Muscle of leg (tissue), 16 donors: ENCODE measurements at places on chromosomes 13 and 19. TPM values are rescaled to one million over a fixed set of nuclear protein-coding genes. Genes with fewer than 3 reads are reported as not detected.
A peak's percentile ranks its signal among the peaks of the same experiment; 100 is the strongest.

Gene NFILZ
- not detected for total RNA-seq

Gene IL12RB1
- 0.22 TPM for total RNA-seq

Gene SOX1
- 0.04 TPM for total RNA-seq

Gene ZNF536
- total RNA-seq, result 1.9 TPM

GRCh38 chr13:95403349-95404140 is 102.3 kb upstream of the ABCC4 start:
- no peaks in the 10 kb centered on the region for H3K36me3 ChIP-seq
- H3K4me1 ChIP-seq, result peaks cover 6% of the 10 kb centered on the region
- DNase-seq, result no peak

DNA sequence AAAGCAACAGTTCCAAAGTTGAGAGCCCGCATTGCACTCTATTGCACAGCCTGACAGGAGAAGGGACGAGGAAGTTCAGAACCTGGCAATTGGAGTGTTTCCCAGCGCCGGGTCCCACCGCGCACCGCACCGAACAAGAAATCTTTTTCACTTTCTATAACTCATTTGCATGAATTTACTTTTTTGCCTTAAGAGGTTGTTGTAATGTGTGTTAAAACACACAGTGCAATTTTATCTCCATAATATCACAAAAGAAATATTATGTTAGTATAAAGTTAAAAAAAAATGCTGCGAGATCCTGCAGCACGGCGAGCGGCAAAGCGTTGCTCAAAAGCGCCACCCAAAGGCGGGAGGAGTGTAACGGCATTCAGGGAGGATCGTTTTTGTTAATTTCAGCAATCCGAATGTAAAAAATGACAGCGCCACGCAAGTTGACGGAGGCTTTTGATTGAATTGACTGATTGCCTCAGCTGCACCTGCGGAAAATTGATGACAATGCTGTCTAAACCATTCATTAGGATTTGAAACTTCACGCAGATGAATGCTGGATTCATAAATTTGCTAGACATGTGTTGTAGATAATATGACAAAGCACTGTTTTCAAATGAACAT is 303.6 kb upstream of the ZNF507 start:
- H3K36me3 ChIP-seq, result no peaks in the 10 kb centered on the region
- peak overlapping the region; percentile 37 for H3K4me3 ChIP-seq
- H3K27ac ChIP-seq, result no peak overlapping the region
- DNase-seq, result peak; percentile 75
- H3K4me1 ChIP-seq, result peaks cover 3% of the 10 kb centered on the region

GRCh38 chr19:12293777-12294248 is 870 bp downstream of the ZNF44 start:
- H3K36me3 ChIP-seq, result peaks cover 3% of the 10 kb centered on the region
- no peaks in the 10 kb centered on the region for H3K27me3 ChIP-seq
- H3K4me3 ChIP-seq, result peak overlapping the region; percentile 97
- H3K27ac ChIP-seq, result peak overlapping the region; percentile 95

DNA sequence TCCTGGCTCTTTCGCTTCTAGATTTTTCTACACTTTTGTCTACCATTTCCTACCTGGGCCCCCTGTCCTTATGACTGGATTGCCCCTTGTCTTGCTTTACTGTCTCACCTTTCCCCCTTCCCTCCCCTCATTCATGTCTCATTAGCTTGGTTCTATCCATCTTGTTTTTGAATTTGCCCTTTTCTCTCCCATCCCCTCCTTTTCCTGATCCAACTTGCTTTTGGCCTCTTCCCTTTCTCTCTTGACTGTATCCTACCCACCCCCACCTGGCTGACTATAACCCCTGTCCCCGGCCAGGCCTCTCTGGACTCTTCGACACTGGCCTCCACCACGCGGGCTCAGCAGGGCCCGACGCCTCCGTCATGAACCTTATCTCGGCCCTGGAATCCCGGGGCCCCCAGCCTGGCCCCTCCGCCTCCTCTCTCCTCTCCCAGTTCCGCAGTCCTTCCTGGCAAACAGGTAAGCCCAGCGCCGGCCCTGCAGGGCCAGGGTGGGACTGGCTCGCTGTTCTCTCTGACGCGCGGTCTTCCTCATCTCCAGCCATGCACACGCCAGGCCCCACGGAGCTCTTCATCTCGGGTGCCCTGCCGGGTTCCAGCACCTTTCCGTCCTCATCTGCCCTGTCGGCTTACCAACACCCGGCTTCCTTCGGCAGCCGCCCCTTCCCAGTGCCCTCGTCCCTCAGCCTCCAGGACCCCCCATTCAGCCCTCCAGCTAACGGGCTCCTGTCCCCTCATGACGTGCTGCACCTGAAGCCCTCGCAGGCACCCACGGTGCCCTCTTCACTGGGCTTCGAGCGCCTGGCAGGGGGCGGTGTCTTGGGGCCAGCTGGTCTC is 3.4 kb downstream of the PRR12 start:
- DNase-seq, result no peak
- H3K4me1 ChIP-seq, result peaks cover 24% of the 10 kb centered on the region
- no peaks in the 10 kb centered on the region for H3K27me3 ChIP-seq
- H3K4me3 ChIP-seq, result no peak overlapping the region
- H3K27ac ChIP-seq, result no peak overlapping the region

- H3K27ac ChIP-seq, result peak overlapping the region; percentile 88
- peak overlapping the region; percentile 57 for H3K4me3 ChIP-seq
- H3K27me3 ChIP-seq, result no peaks in the 10 kb centered on the region
Measured at GRCh38 chr19:44757735-44758505, 9.4 kb downstream of the BCL3 start.

DNA sequence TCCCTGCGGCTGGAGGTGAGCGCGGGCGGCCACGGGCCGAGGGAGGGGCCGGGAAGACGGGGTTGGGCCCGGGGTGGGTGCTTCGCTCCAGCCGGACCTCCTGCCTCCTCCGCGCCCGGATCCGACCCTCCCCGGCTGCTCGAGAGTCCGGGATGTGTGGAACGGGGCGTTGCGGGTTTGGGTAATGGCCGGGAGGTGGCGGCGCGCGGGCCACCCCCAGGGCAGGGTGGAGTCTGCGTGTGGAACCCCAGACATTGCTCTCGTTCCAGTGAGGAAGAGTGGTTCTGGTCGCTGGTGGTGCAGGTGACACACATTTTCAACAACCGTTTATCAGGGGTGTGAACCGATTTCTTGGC is 38.8 kb downstream of the ARHGEF7 start:
- no peaks in the 10 kb centered on the region for H3K27me3 ChIP-seq
- peak overlapping the region; percentile 96 for H3K27ac ChIP-seq
- peaks cover 26% of the 10 kb centered on the region for H3K4me1 ChIP-seq

- no peak for DNase-seq
- H3K4me3 ChIP-seq, result no peak overlapping the region
- H3K4me1 ChIP-seq, result no peaks in the 10 kb centered on the region
- H3K27ac ChIP-seq, result no peak overlapping the region
- no peaks in the 10 kb centered on the region for H3K27me3 ChIP-seq
Measured at GRCh38 chr19:37951816-37952210, 44.8 kb downstream of the SIPA1L3 start.

GRCh38 chr13:51881296-51881695 is 19.5 kb downstream of the CCDC70 start:
- no peak for DNase-seq
- no peak overlapping the region for H3K4me3 ChIP-seq
- no peaks in the 10 kb centered on the region for H3K36me3 ChIP-seq

GRCh38 chr13:27200413-27201070 is 28.9 kb upstream of the USP12 start:
- H3K4me3 ChIP-seq, result no peak overlapping the region
- H3K36me3 ChIP-seq, result no peaks in the 10 kb centered on the region
- no peak for DNase-seq

GRCh38 chr13:97339988-97340749 is 93.8 kb upstream of the RAP2A start:
- no peak overlapping the region for H3K4me3 ChIP-seq
- H3K36me3 ChIP-seq, result peaks cover 22% of the 10 kb centered on the region
- H3K4me1 ChIP-seq, result peaks cover 12% of the 10 kb centered on the region
- no peaks in the 10 kb centered on the region for H3K27me3 ChIP-seq

GRCh38 chr13:69903081-69903480 is 204.5 kb upstream of the ATXN8OS start:
- no peak overlapping the region for H3K4me3 ChIP-seq
- no peaks in the 10 kb centered on the region for H3K36me3 ChIP-seq
- no peaks in the 10 kb centered on the region for H3K4me1 ChIP-seq

DNA sequence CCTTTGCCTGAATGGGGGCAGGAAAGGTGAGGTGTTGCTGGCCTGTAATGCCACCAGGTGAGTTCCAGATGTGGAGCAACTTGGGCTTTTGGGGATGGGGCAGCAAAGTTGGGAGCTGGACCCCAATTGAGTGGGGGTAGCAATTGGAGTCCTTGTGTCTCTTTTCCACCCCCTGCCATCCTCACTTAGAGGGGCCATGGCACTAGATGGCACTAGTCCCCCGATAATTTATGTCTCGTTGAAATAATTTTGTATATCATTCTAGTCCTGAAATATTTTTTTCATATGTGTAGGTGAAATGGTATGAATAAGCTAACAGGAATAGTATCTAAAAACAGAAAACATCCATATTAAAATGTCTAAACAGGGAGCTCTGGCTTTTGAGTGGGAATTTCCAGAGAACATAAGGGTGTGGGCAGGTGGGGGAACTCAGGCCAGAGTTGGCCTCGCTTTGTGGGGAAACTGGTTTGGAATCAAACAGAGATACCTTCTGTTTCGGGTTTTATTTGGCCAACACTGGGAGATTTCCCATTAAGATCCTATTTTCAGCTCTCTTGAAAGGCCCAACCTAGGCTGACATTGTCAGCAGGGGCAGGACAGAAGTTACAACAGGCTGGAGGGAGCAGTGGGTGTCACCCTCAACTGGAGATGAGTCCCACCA is 3.4 kb downstream of the ZNF576 start:
- no peaks in the 10 kb centered on the region for H3K27me3 ChIP-seq
- DNase-seq, result no peak
- H3K4me1 ChIP-seq, result peaks cover 19% of the 10 kb centered on the region
- H3K36me3 ChIP-seq, result peaks cover 37% of the 10 kb centered on the region

DNA sequence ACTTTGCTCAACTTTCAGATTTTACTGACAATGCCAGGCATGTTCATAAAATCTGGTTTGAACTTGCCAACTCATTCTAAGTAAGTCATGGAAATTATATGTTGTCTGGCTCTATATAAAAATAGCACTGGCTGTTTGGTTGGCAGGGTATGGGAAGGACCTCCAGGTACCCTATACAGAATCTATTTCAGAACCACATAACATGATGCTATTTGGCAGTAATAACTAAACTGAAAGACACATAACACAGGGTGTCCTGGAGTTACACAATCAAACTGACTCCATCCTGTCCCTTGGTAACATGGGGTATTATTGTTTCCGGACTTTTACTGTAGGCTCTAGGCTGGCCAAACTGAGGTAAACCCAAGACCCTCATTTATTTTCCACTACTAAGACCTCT is 248.8 kb downstream of the RGCC start:
- no peak overlapping the region for H3K27ac ChIP-seq
- peaks cover 4% of the 10 kb centered on the region for H3K4me1 ChIP-seq
- H3K27me3 ChIP-seq, result no peaks in the 10 kb centered on the region
- no peak overlapping the region for H3K4me3 ChIP-seq

DNA sequence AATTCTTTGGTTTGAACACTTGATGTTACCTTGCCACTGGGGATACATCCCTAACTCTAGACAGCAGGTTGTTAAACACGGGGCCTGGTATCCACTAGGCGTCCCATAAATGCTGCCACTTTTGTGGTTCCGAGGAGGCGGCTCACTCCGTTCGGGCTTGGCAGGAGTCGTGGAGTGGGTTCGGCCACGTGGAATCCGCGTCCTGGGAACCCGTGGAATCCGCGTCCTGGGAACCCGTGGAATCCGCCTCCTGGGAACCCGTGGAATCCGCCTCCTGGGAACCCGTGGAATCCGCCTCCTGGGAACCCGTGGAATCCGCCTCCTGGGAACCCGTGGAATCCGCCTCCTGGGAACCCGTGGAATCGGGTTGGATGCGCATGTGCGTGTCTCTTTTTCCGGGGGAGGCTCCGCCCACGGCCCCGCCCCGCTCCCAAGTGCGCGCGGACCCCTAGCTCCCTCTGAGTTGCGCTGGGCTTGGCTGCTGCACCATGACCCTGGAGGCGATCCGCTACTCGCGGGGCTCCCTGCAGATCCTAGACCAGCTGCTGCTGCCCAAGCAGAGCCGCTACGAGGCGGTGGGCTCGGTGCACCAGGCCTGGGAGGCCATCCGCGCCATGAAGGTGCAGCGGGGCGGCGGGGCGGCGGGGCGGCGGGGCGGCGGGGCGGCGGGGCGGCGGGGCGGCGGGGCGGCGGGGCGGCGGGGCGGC is at the start of gene MRI1:
TSS of gene MRI1 (plus strand) at position 422 of the 707 bp plus-strand sequence. CDS start at position 489, 67 bp downstream.
- H3K27ac ChIP-seq, result peak within 1 kb of the TSS; percentile 64
- peak within 1 kb of the TSS; percentile 63 for H3K4me3 ChIP-seq
- DNase-seq, result peak; percentile 85

- DNase-seq, result no peak
Measured at GRCh38 chr19:342128-342455, 2.5 kb downstream of the MIER2 start.

DNA sequence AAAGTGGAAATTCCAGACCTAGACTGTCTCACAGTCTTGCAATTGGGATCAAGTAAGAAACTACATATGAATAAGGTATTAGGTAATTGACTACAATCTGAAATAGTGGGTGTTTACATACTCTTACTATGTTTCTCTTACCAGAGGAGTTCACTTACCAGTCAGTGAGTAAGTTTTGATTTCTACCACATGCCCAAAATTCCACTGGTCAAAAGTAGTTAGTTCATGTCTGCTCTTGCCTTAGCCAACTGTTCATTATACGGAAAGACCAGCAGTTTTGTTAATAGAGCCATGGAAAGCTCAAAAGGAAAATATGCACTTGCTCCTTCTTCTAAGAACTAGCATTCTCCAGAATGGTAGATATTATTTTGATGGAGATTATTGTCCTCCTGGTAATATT is 490.8 kb downstream of the RFC3 start:
- H3K36me3 ChIP-seq, result no peaks in the 10 kb centered on the region
- no peaks in the 10 kb centered on the region for H3K27me3 ChIP-seq
- no peaks in the 10 kb centered on the region for H3K4me1 ChIP-seq
- no peak for DNase-seq
- H3K27ac ChIP-seq, result no peak overlapping the region
